ENCODE measurements at places on chromosomes 5 and 9.

- no peak for DNase-seq
Measured at GRCh38 chr9:70285981-70286598, 27.3 kb downstream of the SMC5 start.

- peak; percentile 73 for DNase-seq
Measured at GRCh38 chr9:112793213-112793810, 42.8 kb downstream of the SNX30 start.

- DNase-seq, result no peak
Measured at GRCh38 chr5:14687023-14687665, 22.6 kb downstream of the OTULIN start.

DNA sequence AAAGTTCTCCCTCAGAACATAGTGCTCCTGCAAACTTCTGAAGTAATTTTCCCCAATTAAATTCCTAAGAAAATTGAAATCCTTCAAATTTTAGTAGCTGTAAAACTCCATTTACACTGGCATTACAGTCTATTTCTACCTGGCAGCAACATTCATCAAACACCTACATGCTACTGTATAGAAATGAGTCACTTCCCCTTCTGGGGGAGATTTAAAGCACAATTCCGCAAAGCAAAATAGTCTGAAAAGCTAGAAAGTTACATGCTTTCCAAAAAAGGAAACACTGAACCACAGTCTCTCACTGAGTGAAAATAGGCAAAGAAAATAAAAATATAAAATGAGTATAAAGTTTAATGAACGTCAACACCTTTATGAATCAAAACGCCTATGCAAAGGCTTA lies 43.3 kb downstream of the MCTP1 start:
- no peak for DNase-seq

GRCh38 chr9:113656771-113657670 lies 193.5 kb downstream of the RGS3 start:
- DNase-seq, result no peak

DNA sequence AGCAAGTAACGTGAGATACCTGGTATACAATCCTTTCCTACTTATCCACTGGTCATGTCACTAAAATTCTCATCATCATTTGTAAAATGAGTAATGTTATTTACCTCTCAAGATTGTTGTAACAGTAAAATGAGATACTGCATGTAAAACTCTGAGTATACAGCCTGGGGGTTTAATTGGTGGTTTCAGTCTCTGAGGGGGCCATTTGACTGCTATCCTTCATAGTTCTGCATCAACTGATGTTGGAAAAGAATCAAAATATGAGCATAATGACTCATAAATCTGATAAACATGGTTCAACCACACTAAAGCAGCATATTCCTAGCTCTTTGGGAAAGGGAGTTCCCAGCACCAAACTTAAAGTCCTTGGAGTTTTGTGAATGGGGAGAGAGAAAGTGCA lies 181.0 kb upstream of the GHR start:
- no peak for DNase-seq

GRCh38 chr5:176652136-176652535 lies 4.9 kb downstream of the TSPAN17 start:
- DNase-seq, result no peak

DNA sequence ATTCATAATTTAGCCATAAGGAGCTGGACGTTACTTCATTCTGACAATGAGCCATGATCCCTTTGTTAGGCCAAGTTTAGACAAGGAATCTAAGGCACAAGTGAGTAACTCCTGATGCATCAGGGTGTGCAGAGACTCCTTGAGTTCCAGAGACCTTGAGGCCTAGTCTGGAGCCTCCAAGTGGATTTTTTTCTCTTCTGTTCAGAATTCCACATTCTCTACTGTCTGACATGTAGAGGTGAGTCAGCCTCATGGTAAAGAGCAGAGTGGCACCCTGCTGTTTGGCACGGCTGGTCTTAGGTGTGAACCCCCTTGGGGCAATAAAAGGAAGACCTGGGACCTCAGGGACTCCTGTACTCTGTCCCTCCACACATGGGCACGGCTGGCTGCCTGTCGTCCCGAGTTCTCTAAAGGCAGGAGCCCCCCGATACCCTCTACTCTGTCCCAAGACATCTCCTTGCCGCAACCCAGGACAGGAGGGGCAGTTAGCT lies 22.0 kb upstream of the TGFBI start:
- no peak for DNase-seq

DNA sequence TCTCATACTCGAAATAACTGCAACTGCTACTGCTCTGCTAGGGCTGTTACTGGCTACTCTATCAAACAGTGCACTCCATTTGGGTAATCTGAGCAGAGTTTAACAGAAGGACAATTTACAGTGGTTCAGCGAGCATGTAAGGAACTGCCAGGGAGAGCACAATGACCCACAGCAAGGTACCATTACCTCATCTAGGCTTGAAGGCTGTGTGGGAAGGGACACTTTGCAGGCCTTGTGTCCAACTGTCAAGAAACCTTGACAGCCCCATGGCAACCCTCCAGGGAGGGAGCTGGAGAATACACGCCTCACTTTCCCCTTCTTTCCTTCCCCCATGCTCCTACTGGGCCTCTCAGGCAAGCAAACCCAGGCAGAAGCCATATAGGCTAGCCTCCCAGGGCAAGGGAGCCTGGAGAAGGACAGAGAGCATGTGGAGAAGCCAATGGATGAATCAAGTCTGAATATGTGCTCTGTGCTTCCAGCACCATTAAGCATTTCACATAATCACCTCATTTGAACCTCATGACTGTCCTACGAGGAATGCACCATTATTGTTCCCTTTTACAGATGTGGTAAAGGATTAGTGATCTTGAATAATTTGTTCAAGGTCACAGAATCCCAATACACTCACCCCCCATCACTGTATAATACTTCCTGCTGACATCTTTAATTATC lies 49.9 kb upstream of the JAK2 start:
- DNase-seq, result no peak

DNA sequence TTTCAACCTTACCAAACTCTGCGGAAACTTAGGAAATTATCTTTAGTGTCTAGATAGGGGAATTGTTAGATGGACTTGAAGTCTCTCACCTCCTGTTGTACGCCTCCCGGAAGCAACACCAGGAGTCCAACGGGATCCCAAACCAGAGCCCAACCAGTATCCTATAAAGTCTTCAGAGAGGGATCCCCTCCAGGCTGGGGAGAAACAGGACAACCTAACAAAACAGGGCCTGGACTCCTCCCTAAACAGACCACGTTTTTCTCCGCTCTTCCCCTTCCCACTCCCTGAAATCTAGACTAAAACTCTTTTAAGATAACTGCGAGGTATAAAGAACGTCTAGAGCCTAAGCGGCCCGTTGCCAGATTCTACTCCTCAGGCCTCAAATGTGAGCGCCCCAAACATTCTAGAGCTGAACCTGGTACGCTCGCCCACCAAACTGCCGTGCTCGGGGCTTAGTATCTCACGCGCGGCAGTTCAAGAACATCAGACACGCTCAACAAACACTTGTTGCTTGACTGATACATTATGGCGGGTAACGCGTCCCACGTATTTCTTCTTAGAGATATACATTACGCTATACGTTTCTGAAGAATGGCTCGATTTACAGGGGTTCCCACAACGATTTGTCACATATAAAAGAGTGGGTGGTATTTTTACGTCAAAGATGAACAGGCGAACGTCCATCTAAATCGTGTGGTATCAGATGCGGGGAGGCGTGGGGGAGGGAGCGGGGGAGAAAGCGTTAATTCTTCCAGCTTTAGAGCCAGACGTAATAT lies 663 bp upstream of the SMIM27 start:
- peak; percentile 50 for DNase-seq

DNA sequence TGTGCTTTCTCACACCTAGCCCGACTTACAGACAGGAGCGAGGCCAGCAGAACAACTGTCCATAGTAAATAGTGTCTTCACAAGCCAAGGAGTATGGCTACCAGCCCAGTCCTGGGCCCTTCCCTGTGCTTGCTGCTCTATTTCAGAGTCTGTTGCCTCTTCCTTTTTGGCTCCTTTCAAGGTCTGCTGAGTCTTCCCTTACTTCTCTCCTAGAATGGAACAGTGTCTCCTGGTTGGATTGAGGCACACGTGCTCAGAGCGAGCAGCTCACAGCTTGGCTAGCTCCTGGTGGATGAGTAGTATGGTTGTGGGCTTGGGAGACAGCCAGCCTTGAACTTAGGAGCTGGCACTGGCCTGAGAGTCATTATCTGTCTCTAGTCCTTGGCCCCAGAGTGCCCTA lies 72.8 kb downstream of the TLE4 start:
- no peak for DNase-seq

GRCh38 chr9:74557571-74557970 lies 60.4 kb downstream of the RORB start:
- no peak for DNase-seq

DNA sequence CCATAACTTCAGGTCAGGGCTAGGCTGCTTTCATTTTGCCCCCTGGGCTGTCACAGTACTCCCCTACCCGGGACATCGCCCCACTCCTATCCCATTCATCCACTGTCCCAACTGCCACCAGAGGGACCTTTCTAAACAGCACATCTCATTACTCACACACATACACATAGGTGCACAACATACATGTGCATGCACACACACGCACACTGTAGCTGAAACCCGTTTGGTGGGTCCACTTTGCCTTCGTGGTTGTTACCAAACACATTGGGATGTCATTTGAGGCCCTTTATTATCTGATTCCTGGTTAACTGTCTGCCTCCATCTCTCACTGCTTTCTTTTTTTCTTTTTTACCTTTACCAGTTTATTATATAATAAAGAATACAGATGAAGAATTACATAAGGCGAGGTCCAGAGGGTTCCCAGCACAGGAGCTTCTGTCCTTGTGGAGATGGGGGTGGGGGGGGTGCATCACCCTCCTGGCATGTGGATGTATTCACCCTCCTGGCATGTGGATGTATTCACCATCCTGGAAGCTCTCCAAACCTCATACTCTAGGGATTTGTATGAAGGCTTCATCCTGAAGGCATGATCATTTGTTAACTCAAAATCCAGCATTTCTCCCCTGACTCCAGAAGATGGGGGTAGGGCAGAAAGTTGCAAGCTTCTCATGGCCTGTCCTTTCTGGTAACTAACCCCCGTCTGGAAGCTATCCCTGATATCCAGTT lies 186.0 kb downstream of the GOLPH3 start:
- DNase-seq, result no peak

GRCh38 chr5:152218694-152219093 lies 186.4 kb downstream of the NMUR2 start:
- no peak for DNase-seq

DNA sequence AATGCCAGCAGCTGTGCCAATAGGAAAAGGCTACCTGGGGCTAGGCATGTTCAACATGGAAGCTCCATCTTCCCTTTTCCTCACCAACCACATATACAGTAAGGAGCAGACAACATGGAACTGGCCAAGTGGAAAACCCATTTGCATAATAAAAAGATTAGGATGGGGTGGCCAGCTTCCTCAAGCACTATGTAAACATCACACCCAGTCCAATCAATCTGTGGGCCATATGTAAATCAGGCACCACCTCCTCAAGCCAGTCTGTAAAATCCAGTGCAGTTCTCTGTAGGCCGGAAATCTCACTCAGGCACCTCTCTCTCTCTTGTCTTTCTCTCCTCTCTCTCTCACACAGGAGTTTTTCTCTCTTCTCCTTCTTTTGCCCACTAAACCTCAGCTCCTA lies 360.2 kb upstream of the GRIA1 start:
- DNase-seq, result no peak

DNA sequence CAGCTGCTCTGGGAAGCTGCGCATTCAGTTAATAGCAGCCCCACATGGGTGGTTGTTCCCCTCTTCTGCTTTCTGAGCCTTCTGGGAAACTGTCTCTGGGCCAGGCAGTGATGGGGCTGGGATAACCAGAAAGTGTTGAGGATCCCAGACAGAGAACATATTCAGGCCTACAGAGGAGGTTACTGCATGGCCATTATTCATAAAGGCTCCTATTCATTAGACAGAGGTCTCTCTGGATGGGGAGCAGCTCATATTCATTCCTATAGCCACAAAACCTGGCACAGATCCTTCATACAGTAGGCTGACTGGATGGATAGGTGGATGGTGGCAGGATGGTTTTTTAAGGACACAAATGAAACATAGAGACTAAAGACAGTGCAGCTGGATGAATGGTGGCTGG lies 76.3 kb downstream of the HSPA4 start:
- DNase-seq, result no peak

DNA sequence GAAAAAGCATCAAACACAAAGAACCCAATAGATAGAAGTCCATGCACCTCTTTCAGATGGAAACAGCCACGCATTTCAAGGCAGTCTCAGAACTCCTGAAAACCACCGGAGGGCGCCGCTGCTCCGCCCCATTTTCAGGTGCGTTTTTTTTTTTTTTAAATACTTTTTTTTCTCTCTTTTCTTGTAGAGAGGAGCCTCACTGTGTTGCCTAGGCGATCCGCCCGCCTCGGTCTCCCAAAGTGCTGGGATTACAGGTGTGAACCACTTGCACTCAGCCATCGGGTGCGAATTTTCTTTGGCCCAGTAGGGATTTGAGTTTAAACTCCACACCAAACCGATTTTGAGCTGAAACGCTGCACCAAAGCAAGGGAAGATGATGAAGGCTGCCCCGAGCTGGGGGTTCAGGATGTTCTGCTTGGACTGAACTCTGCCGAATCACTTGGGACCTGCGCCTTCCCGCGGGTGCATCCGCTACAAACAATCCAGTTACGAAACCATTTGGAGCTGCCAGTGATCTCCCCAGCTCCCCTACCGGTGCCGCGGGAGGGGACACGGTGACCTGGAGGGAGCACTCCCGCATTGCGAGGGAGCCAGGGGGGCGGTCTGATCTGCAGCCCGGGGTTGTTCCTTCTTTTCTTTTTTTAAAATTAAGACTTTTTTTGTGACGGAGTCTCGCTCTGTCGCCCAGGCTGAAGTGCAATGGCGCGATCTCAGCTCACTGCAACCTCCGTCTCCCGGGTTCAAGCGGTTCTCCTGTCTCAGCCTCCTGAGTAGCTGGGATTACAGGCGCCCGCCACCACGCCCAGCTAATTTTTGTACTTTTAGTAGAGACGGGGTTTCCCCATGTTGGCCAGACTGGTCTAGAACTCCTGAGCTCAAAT lies 1.4 kb downstream of the PTGR1 start:
- DNase-seq, result peak; percentile 42

DNA sequence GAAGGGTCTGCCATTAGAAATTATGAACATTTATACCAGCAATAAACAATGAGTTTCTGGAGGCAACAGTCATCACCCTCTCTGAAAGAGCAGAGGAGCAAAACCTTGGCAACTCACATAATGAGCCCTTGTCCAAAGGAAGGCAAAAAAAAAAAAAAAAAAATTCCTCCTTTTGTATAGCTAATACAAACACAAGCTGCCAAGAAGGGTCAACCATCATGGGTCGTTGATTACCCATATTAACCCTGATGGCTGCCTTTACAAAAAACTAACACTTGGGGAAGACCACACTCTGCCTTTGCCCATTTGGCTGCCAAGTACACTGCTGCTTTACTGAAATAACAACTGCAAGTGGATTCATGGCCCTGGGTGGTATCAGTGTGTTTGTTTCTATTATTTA lies 272.7 kb downstream of the ADAMTSL1 start:
- no peak for DNase-seq

GRCh38 chr5:175868348-175868723 lies 3.0 kb upstream of the CPLX2 start:
- no peak for DNase-seq

- DNase-seq, result no peak
Measured at GRCh38 chr5:38182991-38183390, 75.4 kb upstream of the EGFLAM start.
